Esophagus mucosa (tissue), 1 donor: ENCODE measurements at places on chromosomes 4 and X. TPM values are rescaled to one million over a fixed set of nuclear protein-coding genes. Genes with fewer than 3 reads are reported as not detected.

GRCh38 chr4:150402871-150403272, 179.1 kb upstream of the MAB21L2 start:
- no peak for ATAC-seq

The ZXDA gene
- 1.3 TPM for total RNA-seq

The SHROOM3 gene
- 20.7 TPM for total RNA-seq

- ATAC-seq, result peak; percentile 90
These were observed 31.5 kb upstream of the HTRA3 start for GRCh38 chr4:8238036-8238511.

DNA sequence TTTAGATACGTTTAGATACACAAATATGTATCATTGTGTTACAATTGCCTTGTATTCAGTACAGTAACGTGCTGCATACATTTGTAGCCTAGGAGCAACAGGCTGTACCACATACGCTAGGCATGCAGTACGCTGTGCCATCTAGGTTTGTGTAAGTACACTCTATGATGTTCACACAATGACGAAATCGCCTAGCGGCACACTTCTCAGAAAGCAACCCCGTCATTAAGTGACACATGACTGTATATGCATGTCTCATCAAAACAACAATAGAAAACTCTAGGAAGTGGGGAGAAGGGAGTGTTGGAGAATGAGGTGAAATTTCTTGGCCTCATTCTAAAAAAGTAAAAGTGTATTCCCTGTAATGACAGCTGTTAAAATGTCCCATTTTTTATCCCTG, 32.7 kb downstream of the CCDC149 start:
- ATAC-seq, result no peak

DNA sequence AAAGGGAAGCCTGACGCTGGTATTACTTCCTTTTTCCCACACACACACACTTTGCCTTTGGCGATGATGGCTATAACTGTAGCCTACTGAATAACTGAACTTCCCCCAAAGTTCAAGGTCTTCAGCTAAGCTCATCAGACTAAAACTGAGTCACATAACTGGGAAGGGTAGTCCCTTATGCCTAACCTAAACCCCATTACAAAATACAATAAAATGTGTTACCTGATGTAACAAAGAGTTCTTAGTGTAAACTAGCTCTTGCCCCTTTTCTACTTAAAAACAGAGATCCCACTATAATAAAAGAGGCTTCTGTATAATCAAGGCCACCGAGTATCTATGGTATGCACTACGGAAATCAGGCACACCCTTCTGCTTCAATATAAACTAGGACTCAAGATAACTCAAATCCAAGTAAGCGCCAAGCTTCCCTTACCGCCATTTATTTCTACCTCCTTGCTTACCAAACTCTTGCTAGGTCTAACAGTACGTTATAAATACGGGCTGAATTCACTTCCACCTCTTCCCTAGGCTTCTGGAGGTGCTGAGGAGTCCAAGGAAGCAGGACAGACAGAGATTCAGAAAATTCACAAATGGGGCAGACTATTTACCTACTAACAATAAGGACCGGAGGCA, 2.4 kb downstream of the OTUD4 start:
- no peak for ATAC-seq

The VSIG4 gene
- 2.9 TPM for total RNA-seq

- ATAC-seq, result no peak
These were observed 32.7 kb upstream of the MSN start for GRCh38 chrX:65634732-65635131.

DNA sequence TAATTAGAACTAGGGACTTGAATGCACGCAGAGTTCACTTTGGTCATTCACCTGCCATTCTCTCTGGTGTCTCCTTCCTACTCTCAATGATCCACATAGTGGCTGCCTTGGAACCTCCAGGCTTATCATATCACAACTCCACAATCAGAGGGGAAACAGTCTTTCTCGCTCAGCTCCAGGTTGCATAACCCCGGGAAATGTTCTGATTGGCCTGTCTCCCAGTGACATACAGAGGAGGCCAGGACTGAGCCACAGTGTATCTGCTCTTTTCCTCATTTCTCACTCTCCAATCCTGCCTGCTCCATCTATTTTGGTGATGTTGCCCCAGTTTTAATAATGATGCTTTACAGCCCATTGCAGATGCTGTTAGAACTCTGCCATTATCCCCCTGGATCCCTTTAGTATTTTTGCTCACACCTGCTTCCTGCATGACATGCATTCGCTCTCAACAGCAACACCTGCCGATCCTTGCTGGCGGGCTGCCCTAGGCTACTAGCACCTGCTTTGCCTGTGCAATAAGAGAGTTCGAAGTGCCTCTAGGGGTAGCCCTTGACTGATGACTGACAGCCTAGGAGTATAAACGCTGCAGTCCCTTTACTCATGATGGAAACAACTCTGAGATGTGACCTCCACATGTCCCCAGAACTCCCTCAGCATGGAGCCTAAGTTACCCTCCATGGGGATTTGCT, 211.3 kb upstream of the RPS6KA3 start:
- no peak for ATAC-seq

GRCh38 chr4:86594559-86595425, 677 bp downstream of the PTPN13 start:
- peak; percentile 30 for ATAC-seq

The LGI2 gene
- 0.20 TPM for total RNA-seq

The ADAMTS3 gene
- 0.32 TPM for total RNA-seq

GRCh38 chrX:130887376-130887775, 15.6 kb downstream of the ENOX2 start:
- no peak for ATAC-seq

- no peak for ATAC-seq
These were observed 38.2 kb upstream of the NUDT6 start for GRCh38 chr4:122960611-122961000.

DNA sequence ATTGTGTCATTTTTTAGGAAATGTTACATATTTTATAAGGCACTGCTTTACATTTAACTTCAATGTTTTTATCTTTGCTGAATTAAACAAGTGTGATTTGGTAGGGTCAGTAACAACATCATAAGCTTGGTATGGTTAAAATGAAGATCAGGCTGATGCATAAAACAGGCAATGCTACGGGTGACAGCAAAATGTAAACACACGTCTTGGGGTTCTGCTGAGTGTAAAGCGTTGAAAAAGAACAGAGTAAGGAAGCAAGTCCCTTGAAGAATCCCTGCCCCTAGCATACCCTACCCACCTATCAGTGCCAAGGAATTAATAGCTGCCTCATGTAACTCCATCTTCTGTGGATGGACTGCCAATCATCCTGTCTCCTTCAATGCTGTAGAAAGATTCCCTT, 157.0 kb downstream of the CBLL2 start:
- ATAC-seq, result no peak

DNA sequence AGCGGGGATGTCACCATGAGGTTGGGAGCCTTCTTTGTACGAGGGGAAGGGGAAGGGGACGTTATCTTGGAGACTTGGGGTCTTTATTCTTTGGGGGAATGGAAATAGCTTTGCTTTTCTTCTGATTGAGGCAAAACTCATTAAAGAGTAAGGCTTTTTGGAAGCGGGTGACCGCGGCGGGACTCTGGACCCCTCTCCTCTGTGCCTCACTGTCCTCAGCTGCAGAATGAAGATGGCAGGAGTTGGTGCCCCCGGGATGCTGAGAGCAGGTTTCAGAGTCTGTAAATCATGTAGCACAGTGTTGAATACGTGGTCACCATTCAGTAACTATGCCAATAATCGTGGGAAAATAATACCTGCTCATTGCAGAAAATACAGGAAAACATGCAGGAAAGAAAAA, 32.1 kb downstream of the HTT-AS start:
- no peak for ATAC-seq

GRCh38 chr4:140968371-140968770, 164.9 kb downstream of the RNF150 start:
- no peak for ATAC-seq

The CDKL5 gene
- total RNA-seq, result 8.7 TPM

GRCh38 chrX:49915361-49916222, 6.8 kb upstream of the CLCN5 start:
- peak; percentile 52 for ATAC-seq

The ARHGAP24 gene
- total RNA-seq, result 6.1 TPM

The ADH7 gene
- 120 TPM for total RNA-seq

GRCh38 chr4:187017147-187017546, 293.5 kb upstream of the FAT1 start:
- no peak for ATAC-seq

The GATA1 gene
- total RNA-seq, result not detected

The POLN gene
- 1.1 TPM for total RNA-seq

GRCh38 chr4:7195141-7195515, 2.8 kb downstream of the SORCS2 start:
- ATAC-seq, result no peak

The POU4F2 gene
- not detected for total RNA-seq

DNA sequence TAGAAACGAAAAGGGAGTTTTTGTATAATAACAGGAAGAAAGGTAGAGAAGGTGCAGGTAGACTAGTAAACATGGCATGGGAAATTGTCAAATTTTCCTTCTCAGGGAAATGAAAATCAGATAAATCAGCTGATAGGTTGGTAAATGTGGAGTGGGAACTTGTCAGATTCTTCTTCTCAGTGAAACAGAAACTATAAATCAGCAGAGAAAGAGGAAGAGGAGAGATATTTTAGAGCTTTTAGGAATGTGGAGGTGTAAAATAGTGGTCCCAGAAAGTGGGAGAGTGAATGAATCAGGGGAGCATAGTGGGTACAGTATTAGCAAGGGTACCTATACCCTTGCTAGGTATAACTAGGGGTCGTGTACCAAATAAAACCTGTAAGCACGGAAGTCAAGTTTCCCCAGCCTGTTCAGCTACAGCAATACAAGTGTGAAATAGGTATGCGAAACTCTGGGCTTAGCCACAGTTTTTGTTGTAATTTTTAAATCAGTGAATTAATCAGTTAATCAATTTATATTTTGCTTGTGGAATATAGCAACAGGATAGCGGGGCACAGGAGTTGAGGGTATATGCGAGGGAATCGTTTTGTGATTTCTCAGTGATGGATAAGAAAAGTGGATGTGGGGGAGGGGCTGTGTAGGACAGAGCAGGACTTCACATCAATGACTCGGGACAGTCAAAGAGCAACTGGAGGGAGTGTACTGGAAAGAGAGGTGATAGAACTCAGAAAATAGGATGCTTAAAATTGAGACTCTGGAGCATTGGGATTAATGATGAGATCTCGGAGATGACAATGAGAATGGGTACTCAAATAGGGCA, 561.5 kb downstream of the INPP4B start:
- no peak for ATAC-seq

The SPACA5B gene
- not detected for total RNA-seq

The SYTL5 gene
- 3.9 TPM for total RNA-seq

The MAGEA4 gene
- not detected for total RNA-seq

GRCh38 chr4:153026591-153027346, 90.6 kb downstream of the FHDC1 start:
- no peak for ATAC-seq

GRCh38 chr4:98515470-98515809, 143.0 kb downstream of the TSPAN5 start:
- ATAC-seq, result no peak

The OTC gene
- not detected for total RNA-seq

GRCh38 chrX:130606425-130606824, 204.6 kb downstream of the RBMX2 start:
- no peak for ATAC-seq

DNA sequence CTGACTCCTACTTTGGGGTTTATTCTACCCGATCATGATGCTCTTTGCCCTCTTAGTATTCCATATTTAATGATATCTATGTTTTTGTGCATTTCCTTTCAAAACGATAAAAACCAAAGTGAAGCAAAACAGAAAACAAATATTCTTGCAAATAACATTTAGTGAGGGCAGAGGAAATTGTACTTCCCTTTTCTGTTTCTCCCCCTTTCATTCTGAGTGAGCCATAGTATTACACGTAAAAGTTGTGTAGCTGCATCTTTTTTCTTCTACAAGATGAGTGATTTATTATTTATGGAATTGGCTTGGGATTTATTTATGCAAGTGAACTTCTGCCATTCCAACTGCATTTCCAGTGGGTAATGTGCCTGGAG, 109.9 kb downstream of the AFF2 start:
- ATAC-seq, result no peak

DNA sequence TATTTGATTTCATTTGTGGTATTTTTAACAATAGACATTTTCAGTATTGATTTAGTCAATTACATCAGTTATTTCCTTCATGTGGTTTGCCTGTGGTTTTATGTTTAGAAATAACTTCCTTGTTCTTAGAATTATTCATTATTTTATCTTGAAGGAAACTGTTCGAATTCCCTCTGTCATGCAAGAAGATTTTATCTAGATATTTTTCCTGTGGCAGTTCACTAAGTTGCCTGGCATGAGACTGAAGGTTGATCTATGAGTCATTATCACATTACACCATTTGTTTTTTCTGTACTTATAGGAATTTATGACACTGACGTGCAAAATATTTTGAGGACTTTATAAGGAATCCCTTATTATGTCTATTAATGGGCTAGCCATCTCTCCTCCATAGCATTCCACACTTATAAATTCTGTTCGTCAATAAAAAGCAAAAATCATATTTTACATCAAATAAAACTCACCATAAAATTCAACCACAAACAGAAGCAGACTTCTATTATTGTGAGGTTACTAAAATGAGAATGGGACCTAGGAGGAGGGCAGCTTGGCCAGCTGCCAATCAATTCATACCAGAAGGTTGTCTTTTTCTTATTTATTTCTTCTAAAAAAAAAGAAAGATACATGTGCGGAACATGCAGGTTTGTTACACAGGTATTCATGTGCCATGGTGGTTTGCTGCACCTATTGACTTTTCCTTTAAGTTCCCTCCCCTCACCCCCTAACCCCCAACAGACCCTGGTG, 179.0 kb downstream of the KCNIP4 start:
- no peak for ATAC-seq

GRCh38 chr4:112140536-112140935, 4.7 kb upstream of the FAM241A start:
- no peak for ATAC-seq

DNA sequence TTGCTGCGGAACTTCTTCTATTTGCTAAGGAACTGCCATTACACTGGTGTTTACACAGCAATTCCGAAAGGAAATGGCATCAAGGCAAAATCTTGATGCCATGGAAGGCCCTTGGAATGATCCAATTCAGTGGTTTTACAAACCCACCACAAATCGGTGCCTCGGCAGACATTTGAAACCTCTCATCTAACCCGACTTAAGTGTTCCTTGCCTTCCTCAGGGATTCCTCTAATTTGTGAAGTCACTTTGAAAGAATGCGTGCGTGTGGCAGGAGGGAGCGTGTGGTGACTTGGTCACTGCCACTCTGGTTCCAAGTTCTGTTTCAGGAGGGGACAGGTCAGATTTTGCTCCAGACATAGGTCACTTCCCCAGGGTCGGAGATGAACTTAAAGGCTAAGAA, 4.8 kb downstream of the NOP14 start:
- ATAC-seq, result no peak

DNA sequence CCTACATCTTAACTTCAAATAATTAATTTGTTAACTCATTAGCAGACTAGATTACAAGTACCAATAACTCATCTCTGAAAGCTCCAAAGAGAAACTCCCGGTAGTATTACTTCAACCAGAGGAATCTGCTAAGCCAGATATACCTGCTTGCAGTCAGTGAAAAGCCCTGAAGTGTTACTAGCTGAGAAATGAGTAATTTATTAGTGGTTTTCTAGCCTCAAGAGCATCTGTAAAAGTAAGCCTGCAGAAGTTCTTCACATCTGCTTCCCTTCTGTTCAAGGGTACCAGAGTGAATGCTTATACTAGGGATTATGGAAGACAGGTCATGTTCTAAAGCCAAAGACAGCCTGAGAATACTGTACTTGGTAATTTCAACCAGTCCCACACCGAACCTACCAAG, 34.7 kb downstream of the IRS4 start:
- ATAC-seq, result no peak
